ENCODE measurements at places on chromosomes 7 and 10.

- peak; percentile 9 for DNase-seq
Measured at GRCh38 chr7:141737118-141737835, 881 bp upstream of the SSBP1 start.

- DNase-seq = no peak
Measured at GRCh38 chr10:59055045-59055444, 121.4 kb upstream of the PHYHIPL start.

GRCh38 chr7:76220185-76221057 is 18.7 kb downstream of the SRRM3 start:
- DNase-seq = peak; percentile 30

DNA sequence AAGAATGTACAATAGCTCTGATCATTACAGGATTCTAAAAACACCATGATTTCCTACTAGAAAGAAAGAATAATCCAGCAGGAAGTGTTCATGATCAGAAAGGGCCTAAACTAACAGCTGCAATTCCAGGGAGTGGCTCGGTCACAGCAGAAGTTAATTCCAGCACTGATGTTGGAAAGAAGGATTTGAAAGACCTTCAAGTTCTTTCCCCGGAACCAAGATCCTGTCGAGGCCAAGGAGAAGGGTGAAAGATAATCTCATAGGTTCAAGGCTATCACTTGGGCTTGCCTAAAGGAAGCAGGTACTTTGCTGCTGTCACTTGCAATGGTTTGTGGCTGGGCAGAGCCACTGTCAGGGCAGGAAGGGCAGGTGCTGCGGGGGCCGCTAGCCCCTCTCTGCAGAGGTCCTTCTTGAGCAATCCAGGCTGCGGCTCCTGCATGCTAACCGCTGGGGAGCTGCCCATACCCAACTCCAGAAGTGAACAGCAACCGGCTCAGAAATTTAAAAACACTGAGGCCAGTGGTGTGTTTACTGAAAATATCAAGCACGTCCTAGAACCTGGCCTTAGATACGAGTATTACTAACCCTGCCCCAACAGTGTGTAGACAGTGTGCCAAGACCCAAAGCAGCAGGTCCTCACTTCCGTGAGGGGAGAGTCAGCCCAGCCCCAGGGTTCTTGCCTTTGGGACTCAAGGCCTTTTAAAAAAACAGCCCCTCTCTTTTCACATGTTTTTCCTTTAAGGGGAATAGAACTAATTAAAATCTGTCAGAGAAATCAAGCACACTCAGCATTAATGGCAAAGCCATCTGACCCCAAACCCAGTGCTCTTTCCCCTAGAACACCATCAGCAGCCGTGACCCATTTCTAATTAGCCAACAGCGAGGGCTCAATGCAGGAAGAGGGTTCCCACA is 76.8 kb downstream of the VIPR2 start:
- no peak for DNase-seq

GRCh38 chr7:36639826-36640225 is 84.5 kb downstream of the AOAH start:
- DNase-seq = no peak

- DNase-seq = peak; percentile 28
Measured at GRCh38 chr7:26653430-26654399, 210.7 kb downstream of the SKAP2 start.

DNA sequence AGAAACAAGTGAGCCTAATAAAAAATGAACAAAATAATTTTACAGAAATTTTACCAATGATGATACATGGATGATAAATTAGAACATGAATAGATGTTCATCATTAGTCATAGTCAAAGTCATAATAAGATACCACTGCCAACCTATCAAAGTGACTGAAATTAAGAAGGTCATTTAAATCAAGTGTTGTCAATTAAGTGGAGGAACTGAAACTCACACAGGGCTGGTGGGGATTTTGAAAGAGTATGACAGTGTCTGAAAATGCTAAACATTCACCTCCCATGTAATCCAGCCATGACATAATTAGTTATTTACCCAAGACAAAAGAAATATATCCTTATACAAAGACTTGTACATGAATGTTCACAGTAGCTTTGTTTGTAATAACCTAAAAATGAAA is 57.1 kb upstream of the DYNC1I1 start:
- DNase-seq = no peak

DNA sequence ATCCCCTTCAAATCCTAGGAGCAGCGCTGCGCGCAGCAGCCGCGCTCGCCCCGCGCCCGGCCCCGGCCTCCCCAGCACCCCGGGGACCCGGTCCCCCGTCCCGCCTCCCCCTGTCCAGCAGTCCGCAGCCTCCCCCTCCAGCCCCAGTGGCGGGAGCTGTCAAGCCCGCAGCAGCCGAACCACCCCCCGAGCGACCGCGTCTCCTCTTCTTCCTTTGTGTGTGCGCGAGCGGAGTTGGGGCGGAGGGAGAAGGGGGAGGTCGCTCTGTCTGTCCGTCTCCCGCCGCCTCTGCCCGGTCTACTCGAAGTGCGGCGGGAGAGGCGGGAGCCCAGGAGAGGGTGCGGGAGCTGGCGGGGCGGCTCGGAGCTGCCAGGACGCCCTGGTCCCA is 375 bp upstream of the CHN2 start:
- DNase-seq = no peak

DNA sequence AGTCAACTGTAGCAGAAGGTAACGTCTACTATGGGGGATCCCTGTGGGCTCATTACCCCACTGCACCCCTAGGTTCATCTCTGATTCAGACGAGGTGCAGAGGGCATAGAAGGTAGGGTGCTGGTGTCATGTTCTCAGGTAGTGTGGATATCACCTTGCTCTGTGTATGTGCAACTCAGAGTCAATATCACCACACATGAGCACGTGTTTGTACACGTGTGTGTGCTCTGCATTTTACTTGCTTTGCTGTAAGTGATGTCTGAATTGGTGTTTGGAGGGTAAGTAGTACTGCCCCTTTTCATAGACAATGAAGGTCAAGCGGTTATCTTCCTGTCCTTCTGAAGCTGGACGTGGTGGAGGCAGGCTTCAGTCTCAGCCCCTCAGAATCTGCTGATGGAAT is 10.4 kb downstream of the DMBT1 start:
- no peak for DNase-seq

DNA sequence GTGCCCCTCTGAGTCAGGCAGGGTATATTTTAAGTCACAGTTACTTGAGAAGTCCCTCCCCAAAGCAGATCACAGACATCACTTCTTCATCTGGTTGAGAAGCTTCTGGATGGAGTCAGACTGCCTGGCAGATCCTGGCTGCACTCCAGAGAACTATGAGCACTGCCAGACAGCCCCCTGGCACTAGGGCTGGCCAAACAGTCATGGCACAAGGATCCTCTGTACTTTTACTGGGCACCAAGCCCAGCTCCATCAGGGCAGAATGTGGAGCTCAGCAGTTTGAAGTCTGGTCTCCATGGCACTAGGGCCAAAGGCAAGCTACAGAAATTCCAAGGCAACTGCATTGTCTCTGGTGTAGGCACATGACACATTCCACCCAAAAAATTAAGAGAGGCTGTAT is 162.1 kb downstream of the NRG3 start:
- DNase-seq = no peak

GRCh38 chr7:47651355-47652317 is 69.7 kb upstream of the TNS3 start:
- DNase-seq = no peak

- DNase-seq = peak; percentile 6
Measured at GRCh38 chr7:146375170-146375569, 258.6 kb downstream of the CNTNAP2 start.

DNA sequence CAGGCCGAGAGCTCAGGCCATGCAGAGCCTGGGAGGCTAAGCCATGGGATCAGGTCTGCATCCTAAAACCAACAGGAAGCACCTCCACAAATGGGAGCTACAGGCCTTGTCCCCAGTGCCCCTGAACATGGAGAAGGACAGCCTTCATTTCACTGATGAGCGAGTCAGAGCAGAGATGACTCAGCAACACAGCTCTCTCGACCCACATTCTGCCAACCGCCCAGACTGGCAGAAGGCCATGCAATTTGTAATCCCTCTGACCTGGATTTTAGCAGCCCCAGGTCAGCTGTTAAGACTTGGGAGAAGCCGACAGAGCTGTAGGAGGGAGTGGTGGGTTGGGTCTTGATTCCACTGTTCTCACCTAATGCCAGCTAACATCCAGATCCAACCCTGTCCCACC is 25.5 kb downstream of the VOPP1 start:
- DNase-seq = peak; percentile 83

- DNase-seq = no peak
Measured at GRCh38 chr7:3760651-3761050, 459.6 kb downstream of the SDK1 start.

Measured in NCI-H2029 (cell line).